ENCODE measurements at places on chromosomes 2 and 18.

- no peak for DNase-seq
Measured at GRCh38 chr18:25223899-25224886, 127.8 kb downstream of the ZNF521 start.

DNA sequence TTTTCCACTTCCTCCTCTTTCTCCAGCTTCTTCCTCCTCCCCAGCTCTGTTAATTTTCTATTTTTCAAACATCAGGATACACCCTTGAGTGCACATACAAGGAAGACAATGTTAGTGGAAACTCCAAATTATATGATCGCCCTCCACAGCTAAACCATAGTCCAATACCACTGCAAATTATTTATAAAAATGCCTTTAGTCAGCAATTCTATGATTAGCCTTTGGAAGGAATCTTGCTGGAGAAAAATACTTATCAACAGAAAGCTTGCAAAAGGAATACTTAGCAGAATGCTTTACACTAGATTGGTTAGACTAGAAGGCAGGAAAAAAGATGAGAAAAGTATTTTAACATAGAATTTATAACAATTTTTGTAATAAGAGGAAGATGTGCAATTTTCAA is 178.9 kb downstream of the FAM124B start:
- no peak for DNase-seq

- DNase-seq: peak; percentile 100
Measured at GRCh38 chr2:110101280-110101844, 14.3 kb downstream of the MALL start.

- no peak for DNase-seq
Measured at GRCh38 chr2:10109311-10109710, 13.2 kb upstream of the RRM2 start.

GRCh38 chr2:70083344-70084156 is 3.7 kb upstream of the PCBP1 start:
- DNase-seq: peak; percentile 76

DNA sequence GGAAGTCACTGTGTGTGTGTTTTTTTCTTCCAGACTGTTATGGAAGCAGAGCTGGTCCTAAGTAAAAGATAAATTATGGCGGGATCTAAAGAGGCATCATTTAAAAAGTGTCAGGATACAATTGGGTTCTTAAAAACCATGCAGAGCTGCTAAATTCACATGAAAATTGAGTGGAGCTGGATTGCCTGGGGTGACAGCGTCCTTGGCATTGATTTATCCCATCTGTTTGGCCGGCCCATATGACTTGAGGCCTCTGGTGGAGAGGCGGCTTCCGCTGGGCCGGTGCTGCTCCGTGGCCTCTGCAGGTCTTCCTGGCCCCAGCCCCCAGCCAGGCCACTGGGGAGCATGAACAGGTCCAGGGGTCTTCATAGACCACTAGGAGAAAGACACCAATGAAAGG is 165.5 kb downstream of the GLI2 start:
- DNase-seq: no peak

- DNase-seq: no peak
Measured at GRCh38 chr2:20667531-20668401, 822 bp downstream of the GDF7 start.

DNA sequence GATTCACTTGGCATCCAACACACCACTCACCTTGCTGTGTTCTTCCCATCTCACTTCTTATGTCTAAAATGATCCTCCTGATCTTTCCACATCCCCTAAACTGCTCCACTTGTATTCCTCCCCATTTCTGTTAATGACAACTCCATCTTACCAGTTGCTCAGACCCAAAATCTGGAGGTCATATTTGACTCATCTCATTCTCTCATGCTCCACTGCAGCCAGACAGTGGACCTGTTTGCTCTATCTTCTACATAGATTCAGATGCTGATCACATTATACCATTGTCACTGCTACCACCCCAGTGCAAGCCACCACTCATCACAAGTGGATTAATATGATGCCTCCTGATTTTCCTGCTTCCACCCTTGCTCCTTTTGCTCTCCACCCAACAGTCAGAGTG is 7.9 kb upstream of the NABP1 start:
- DNase-seq: no peak

GRCh38 chr18:54528942-54529376 is 62.1 kb upstream of the DYNAP start:
- no peak for DNase-seq

GRCh38 chr18:57975805-57976204 is 68.2 kb upstream of the NEDD4L start:
- no peak for DNase-seq

DNA sequence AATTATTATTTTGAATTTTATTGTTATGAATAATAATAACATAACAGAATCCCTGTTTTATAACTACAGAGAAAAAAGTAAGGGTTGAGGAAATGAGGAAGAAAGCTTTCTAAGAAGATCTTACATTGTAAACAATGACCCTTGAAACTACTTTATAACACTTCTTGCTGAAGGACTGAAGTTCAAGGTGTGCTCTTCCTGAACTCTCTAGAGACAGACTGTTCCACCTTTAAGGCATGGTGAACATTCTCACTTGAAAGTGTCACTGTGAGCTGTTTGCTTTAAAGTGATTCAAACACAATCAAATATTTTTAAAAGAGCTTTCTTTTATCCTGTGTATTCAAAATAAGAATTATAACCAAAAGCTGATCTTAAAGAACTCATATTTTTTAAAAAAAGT is 131.5 kb downstream of the DNAH7 start:
- DNase-seq: no peak

GRCh38 chr18:8097927-8098326 is 511.3 kb upstream of the RAB12 start:
- DNase-seq: no peak

DNA sequence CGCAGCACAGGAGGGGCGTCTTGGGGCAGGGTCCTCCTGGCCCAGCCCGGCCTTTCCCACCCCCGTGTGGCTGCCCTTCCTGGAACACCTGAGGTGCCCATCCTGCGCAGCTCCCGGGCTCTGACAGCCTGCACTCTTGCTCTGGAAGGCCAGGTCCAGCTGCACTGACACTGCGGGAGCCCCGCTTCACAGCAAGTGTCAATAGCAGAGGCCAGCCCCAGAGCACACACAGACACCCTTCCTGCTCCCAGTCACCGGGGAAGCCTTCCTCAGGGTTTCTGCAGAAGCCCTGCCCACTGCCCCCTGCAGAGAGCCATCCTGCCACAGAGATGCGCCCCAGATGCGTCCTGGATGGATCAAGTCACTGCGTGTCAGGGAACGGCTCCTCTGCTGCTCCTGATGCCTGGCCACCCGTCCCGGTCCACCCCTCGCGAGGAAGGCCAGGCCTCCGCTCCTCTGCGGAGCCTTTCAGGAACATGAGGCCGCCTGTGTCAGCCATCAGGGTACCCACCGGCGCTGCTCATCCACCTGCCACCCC is 519.2 kb upstream of the MYT1L start:
- no peak for DNase-seq

DNA sequence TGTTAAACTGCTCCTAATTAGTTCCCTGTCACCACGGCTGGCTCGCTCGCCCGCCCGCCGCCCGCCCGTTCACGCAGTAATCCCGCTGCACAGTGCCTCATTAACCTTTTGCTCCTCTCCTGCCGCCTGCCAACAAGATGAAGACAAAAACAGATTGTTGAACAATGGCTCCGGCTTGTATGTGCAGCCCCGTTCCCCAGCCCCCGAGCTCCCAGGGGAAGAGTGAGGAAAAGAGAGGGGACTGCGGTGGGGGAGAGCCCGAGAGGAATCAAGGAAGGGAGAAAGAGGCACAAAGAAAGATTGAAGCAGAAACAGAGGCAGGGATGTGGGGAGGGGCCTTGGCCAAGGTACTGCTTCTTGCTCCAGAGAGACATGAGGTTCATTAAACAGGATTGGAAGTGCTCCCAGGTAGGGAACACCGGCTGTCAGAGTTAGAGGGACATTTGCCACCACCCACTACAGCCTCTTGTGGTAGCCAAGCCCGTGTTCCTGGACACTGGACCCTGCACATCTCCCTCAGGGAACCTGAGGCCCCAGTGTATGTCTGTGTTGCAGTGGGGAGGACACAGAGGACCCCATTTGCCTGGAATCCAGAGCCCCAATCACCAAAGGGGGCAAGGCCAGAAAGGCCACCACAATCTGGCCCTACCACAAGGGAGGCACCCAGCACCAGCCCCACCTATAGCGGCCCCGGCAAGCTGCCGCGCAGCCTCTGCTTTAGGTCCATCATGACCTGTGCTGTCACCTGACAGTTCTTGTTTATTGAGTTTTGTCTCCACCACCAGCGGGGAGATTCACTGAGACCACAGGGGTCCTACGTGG is 38.1 kb downstream of the EMX1 start:
- no peak for DNase-seq

DNA sequence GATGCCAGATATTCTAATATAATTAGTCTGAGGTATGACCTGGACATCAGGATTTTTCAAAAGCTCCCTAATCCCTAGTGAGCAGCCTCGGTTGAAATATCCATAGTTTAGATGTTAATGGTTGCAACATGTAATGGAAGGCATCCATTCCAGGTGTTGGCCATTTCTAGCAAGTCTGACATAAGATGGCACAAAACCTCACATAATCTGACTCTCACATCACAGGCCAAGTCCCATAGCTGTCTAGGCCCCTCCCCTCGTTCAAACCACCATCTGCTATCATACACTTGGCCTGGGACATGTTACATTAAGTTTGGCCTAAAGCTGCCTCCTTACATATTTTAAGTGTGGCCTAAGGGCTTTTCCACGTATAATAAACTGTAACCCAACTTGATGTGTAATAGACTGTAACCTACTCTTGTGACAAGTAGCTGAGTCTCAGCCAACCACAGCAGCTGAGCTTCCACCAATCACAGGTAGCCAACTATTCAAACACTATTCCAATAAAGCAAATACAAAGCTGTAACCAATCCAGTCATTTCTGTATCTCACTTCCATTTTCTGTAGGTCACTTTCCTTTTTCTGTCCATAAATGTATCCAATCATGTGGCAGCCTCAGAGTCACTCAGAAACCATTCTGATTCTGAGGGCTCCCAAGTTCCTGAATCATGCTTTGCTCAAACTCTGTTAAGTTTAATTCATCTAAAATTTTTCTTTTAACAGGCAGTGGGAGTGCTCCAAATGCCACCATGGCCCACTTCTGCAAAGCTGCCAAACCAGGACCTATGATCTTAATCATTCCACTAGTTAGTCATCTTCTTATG is 59.4 kb downstream of the ADD2 start:
- peak; percentile 31 for DNase-seq

GRCh38 chr2:154688373-154688772 is 10.1 kb upstream of the KCNJ3 start:
- DNase-seq: no peak

DNA sequence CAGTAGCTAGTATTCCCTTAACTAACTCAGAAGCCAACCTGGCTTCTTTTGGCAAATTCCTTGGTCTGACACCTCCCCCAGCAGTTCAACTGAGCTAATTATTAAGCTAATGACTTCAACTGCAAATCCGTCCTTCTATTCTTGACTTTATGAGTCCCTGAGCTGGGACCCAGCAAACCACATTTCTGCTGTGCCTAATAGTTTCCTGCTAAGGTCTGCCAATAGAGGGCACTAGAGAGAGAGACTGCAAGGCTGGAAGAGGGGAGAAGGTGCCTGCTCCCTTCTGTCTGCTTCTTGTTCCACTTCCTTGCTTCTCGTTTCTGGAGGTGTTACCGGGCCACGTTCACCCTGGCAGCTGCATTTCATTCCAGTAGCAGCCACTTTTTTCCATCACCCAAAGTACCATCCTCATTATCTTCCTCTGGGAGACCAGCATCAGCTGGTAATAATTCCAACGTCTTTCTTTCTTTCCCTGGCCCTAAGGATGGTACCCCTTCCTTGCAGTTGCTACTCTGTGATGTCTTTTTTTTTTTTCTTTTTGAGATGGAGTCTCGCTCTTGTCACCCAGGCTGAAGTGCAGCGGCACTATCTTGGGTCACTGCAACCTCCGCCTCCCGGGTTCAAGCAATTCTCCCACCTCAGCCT is 352.0 kb downstream of the TNS1 start:
- peak; percentile 72 for DNase-seq

DNA sequence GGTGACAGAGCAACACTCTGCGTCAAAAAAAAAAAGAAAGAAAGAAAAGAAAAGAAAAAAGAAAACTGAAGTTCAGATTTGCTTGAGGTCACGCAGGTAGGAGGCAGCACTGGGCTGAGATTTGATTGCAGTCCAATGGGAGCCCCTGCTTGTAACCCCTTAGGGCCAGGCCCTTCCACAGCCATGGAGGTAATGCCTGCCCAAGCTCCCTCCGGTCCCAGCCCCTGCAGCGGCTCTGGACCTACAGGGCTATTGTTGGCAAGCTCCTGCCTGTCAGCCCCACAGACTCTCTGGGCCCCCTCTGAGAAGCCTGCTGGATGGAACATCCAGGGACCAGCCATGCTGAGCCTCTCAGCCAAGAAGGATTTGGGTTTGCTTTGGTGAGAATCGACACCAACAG is 12.2 kb downstream of the ZFP36L2 start:
- no peak for DNase-seq

DNA sequence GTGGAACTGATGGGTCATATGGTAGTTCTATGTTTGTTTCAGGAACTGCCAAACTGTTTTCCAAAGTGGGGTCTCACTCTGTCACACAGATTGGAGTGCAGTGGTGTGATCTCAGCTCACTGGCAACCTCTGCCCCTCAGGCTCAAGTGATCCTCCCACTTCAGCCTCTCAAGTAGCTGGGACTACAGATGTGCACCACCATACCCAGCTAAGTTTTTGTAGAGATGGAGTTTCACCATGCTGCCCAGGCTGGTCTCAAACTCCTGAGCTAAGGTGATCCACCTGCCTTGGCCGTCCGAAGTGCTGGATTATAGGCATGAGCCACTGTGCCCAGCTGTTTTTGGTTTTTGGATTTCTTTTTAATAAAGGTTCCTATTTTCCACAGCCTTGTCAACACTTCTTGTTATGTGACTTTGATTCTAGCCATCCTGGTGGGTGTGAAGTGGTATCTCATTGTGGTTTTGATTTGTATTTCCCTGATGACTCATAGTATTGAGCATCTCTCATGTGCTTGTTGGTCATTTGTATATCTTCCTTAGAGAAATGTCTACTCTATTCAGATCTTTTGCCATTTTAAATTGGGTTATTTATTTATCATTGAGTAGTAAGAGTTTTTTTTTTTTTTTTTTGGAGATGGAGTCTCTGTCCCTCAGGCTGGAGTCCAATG is 22.8 kb downstream of the NPC1 start:
- DNase-seq: peak; percentile 75

DNA sequence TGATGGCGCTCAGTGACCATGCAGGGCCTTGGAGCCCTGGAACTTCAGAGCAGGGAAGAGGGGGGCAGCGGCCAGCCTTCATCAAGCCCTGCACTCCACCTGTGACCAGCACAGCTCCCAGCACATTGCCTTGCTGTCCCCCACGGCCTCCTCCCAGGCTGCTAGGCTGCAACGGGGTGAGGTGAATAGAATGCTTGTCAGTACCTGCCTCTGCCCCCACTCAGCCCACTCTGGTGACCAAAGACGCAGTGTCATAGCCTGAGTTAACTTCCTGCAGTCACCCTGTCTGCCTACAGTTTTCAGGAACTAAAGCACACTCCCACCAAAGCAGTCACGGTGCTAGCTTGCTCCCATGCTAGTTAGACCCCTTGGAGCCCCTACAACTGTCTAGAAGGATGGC is 72.1 kb downstream of the STPG4 start:
- no peak for DNase-seq

GRCh38 chr18:4544142-4544541 is 89.0 kb upstream of the DLGAP1 start:
- DNase-seq: peak; percentile 6

- DNase-seq: no peak
Measured at GRCh38 chr2:71181316-71181715, 45.6 kb downstream of the PAIP2B start.
